ENCODE measurements at places on chromosomes 13 and 19.

- no peak for DNase-seq
Measured at GRCh38 chr19:52212572-52213255, 22.9 kb downstream of the PPP2R1A start.

- DNase-seq = no peak
Measured at GRCh38 chr13:28819046-28819730, 951 bp upstream of the MTUS2 start.

- DNase-seq = no peak
Measured at GRCh38 chr13:42112864-42113263, 64.4 kb downstream of the DGKH start.

- no peak for DNase-seq
Measured at GRCh38 chr13:96000069-96000468, 53.1 kb downstream of the UGGT2 start.

DNA sequence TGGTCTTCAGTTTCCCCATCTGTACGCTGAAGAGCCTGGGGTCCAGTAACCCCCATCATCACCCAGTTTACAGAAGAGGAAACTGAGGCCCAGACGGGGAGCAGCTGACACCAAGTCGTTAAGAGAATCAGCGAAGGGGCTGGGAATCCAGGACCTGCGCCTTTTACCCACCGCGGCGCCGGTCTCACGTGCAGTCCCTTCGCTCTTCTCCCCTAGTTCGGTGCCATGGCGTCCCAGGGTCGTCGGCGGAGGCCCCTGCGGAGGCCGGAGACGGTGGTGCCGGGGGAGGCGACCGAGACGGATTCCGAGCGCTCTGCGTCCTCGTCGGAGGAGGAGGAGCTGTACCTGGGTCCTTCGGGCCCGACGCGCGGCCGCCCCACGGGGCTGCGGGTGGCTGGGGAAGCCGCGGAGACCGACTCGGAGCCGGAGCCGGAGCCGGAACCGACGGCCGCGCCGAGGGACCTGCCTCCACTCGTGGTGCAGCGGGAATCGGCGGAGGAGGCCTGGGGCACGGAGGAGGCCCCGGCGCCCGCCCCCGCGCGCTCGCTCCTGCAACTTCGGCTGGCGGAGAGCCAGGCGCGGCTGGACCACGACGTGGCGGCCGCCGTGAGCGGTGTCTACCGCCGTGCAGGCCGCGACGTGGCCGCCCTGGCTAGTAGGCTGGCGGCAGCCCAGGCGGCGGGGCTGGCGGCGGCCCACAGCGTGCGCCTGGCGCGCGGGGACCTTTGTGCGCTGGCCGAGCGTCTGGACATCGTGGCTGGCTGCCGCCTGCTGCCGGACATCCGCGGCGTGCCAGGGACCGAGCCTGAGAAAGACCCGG, 698 bp downstream of the BLOC1S3 start:
- no peak for DNase-seq

All from RWPE1 (cell line).